ENCODE measurements at places on chromosomes 7 and 10. TPM values are rescaled to one million over a fixed set of nuclear protein-coding genes. Genes with fewer than 3 reads are reported as not detected.
A peak's percentile ranks its signal among the peaks of the same experiment; 100 is the strongest.

Gene CPA2
- total RNA-seq: not detected

Gene GPAM
- 11.9 TPM for total RNA-seq

Gene SMKR1
- not detected for total RNA-seq

Gene TMEM196
- total RNA-seq: 0.21 TPM

Gene ICA1
- total RNA-seq: 5.4 TPM

Gene GLI3
- total RNA-seq: 6.7 TPM

Gene CTAGE8
- not detected for total RNA-seq

Gene CDHR3
- 9.5 TPM for total RNA-seq

Gene FFAR4
- not detected for total RNA-seq

Gene UTF1
- 8.8 TPM for total RNA-seq

Gene ADAM22
- total RNA-seq: 4.8 TPM

Gene UMAD1
- total RNA-seq: 15.0 TPM

Gene TIMM23B
- 10.9 TPM for total RNA-seq

Gene SAP25
- total RNA-seq: 1.3 TPM

Gene CHRM2
- total RNA-seq: not detected

Gene GPR26
- 0.07 TPM for total RNA-seq

GRCh38 chr10:131746241-131746711, 154.5 kb upstream of the PPP2R2D start:
- DNase-seq: peak; percentile 56

- no peak for DNase-seq
Observed at GRCh38 chr10:124388476-124388822, 30.3 kb downstream of the OAT start.

DNA sequence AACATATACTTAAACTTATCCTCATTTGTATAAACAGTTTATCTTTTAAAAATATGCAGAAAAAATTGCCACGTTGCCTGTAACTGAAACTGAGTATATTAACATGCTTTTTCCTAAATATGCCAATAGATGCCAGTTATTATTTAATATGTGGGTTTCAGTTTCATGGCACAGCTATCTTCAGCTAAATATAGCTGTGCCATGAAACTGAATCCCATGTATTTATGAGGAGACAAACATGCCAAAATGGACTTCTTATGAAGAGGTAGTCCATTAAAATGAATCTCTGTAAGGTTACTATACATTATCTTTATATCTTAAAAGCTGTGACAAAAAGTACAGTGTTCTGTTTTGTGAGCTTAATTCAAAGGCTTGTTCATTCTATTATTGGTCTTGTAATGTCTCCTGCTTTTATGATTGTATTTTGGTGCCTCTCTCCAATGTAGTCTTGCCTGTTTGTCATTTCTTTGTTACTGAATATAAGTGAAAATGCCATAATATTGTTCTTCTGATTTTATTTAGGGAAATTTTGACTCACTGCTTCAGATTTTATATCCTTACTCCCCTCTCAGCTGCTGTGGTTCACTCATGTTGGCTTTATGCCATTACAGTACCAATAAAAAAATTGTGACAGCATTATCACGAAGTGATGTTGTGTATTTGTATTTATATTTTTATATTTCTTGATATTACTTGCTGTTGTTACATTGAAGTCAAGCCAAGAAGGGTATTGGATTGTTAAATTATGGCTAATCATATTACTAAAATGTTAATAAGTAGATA, 34.3 kb upstream of the CACNA2D1 start:
- no peak for DNase-seq

DNA sequence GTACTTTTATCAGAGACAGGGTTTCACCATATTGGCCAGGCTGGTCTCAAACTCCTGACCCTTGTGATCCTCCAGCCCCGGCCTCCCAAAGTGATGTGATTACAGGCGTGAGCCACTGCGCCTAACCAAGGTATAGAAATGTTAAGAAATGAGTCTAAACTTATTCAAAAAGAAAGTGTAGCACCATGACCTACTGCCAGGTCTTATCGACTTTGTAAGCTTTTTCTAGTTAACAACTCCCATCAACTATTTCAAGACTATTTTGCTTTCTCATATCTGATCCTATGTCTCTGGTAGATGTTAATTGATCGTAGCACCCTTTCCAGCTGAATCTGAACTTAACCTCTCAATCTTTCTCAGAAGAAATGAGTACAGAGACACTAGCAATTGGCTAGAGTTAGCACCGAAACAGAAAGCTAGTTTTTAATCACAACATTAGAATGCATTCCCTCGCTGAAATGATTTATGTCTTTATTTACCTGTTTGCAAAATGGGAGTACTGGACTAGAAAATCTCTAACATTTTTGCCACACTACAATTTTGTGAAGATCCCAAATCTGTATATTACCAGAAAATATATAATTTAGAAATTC, 114.0 kb upstream of the HGF start:
- DNase-seq: no peak

DNA sequence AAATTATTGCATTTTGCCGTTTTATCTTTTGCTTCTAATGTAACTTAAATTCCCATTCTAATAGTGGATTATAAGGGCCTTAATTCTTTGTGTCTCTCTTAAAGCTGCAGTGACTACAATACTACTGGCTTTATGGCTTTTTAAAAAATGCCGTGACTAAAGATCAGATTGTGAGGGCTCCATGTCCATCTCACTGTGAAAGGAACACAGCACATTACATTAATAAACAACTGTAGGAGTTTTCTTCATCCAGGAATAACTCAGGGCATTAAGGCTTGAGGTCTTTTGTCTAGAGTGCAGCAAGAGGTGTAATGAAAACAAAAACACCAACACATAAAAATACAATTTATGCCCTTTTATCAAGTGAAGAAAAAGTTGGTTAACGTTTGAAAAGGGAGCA, 205.3 kb downstream of the SKAP2 start:
- no peak for DNase-seq

- DNase-seq: no peak
Observed at GRCh38 chr7:111339006-111339405, 223.3 kb downstream of the IMMP2L start.

GRCh38 chr10:62136931-62137330, 131.7 kb downstream of the RTKN2 start:
- DNase-seq: no peak

DNA sequence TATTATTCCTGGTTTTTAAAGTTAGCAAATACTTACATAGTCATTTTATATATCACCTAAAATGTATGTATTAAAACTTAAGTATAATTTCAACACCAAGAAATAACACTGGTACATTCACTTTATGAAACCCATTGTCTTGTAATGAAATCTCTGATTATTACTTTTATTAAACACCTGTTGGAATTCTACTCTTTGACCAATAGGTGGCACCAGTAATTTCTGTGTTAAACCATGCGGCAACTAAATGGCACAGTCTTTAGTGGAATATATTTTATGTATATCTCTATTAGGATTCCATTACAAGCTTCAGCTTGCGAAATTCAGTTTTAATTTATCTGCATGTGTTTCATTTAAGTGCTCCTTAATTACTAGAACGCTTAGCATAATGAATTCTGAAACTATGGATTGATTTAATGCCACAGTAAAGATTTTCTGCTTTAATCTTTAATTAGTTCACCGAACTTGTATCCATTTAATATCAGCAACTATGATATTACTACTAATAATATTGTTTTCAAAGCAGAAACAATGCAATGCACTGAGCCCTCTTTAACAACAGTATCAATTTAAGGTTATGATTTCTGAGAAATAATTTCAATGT, 181.3 kb downstream of the MAGI2 start:
- DNase-seq: no peak

DNA sequence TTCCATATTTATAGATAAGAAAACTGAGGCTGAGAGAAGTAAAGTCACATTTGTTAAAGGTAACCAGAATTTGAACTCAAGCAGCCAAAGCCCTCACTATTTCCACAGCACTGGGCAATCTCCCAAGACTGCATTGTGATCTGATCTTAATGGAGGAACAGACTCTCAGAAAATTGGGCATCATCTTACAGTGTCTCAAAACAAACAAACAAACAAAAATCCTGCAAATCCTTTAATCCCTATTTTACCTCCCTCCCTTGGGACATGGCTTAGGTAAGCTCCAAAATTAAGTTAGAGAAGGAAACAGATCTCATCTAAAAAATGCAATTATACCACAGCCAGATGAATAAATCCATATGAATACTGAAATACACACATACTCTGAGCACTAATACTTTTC, 57.5 kb downstream of the FHIP2A start:
- no peak for DNase-seq

- no peak for DNase-seq
Observed at GRCh38 chr7:108078211-108078673, 51.9 kb downstream of the LAMB4 start.

DNA sequence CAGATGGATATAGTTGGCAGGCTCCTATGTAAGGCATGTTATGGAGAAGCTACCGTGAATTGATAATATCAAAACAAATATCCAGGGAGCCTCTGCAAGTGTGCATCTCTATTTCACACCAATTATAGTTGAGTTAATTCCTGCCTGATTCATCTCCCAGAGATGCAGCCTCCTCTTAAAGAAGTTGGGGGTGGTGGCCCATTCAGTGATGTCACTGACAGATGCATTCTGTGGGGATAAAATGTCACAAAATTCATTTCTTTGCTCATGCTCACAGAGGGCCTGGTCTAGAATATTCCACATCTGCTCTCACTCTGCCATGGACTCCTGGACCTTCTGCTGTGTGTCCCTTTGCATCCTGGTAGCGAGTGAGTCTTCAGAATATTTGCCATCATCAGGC, 189.1 kb upstream of the PRSS1 start:
- DNase-seq: no peak

DNA sequence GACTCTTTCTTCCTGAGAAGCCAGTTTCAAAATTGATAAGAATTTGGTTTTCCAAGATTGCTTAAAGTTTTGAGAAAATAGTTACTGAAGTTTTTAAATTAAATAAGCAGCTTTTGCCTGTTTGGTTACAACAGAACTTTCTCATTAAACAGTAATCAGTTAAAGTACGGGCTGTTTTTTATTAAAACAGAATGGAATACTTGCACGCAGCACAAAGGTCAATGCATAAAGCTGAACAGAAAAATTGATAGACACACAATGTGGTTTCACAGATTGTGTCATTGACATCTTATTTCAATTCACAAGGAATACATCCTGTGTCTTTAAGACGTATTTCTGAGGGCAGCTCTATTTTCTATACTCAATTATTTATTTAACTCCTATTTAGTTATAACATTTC, 192.2 kb downstream of the PRKG1 start:
- no peak for DNase-seq

- DNase-seq: no peak
Observed at GRCh38 chr10:97058521-97058920, 127.2 kb downstream of the SLIT1 start.

DNA sequence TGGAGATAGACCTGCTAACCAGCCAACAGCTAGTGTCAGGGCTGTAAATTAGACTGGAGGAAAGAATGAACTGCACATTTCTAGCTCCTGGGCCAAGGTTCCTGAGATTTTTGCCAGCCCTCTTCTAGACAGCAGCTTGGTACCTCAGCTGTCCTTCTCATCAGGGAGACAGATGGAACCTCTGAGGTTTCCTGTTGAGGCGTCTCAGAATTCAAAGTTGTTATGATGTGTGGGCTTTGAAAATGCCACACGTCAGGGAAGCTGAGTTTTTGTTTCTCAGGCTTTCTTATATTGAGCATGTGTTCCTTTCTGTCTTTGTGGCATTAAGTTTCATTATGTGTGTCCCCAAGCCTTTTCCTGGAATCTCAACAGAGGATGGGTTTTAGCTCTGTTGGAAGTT, 736.6 kb downstream of the AUTS2 start:
- DNase-seq: no peak

DNA sequence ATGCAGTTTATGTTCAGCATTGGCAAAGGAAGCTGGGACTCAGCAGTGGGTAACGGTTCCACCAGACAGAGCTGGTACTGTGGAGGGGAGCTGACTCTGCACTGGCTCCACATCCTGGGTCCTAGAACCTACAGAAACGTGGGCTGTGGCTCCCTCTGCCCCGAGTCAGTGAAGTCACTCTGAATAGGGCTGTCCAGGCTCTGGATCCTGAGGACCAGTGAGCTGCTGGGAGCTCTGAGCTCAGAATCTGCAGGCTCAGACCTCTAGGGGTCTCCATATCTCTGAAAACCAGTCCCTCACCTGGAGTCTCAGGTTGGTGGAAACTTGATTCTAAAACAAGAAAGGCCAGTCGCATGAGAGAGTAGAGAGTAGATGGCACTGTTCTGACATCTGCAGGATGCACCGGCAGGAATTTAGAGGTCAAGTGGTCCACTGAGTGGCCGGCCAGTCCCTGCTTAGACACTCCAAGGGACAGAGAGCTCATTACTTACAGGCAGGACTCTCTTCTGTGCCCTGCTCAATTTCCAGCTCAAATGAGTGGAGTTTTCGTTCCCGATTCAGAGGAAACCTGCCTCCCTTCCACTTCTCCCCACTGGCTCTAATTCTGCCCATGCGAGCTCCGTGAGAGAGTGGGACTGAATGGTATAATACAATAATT, 18.6 kb downstream of the NPFFR1 start:
- DNase-seq: peak; percentile 88

- DNase-seq: peak; percentile 37
Observed at GRCh38 chr10:117425974-117426566, 50.8 kb upstream of the PDZD8 start.

- DNase-seq: no peak
Observed at GRCh38 chr10:115028419-115028818, 64.7 kb upstream of the ATRNL1 start.

- no peak for DNase-seq
Observed at GRCh38 chr10:19803676-19804075, 12.6 kb upstream of the PLXDC2 start.
